ENCODE measurements at places on chromosomes 13 and 19.

DNA sequence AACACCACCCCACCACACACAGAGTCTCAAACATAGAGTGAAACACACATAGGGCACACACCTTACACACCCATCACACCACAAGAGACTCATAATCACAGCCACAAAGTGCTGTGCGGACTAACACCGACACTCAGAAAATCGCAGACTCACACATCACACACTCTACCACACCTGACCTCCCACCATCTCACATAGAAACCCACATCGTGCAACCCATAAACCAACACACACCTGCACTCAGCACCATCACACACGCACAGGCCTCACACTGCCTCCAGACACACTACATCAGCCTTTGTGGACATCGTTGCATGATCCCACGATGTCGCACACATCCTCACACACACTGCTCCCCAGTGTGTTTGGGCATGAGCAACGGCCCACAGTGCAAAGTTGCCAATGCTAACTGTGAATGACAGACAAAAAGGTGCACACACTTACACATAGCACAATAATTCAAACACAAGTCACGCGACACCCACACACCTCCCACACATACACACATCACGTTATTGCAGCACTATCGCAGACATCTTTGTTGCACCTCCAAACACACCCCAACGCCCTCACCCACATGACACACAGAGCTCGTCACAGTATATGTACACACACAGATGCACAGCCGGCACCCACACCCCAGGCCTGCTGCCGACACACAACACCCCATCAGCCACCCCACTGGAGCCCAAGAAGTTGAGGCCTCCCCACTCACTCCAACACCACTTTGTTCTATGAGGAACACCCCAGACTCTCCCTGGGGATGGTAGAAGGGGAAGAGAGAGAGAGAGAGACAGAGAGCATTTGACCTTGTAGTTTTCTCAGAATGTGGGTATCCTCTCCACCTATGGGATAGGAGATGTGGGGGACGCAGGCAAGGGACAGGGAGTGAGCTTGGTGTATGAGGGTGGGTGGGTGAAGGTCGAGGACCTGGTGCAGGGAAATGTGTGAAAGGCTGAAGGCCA is 1.2 kb upstream of the ATP1A3 start:
- no peak for DNase-seq
- no peak overlapping the region for H3K4me3 ChIP-seq
- peaks cover 2% of the 10 kb centered on the region for H3K36me3 ChIP-seq
- peaks cover 11% of the 10 kb centered on the region for H3K4me1 ChIP-seq

DNA sequence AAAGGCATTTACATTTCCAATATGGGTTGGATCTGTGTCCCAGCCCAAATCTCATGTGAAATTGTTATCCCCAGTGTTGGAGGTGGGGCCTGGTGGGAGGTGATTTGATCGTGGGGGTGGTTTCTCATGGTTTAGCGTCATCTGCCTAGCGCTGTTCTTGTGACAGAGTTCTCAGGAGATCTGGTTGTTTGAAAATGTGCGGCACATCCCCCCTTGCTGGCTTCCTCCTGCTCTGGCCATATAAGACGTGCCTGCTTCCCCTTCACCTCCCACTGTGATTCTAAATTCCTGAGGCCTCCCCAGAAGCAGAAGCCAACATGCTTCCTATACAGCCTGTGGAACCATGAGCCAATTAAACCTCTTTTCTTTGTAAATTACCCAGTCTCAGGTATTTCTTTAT is 126.2 kb upstream of the FNDC3A start:
- no peak for DNase-seq
- H3K27me3 ChIP-seq = no peaks in the 10 kb centered on the region
- H3K27ac ChIP-seq = no peak overlapping the region
- H3K4me1 ChIP-seq = no peaks in the 10 kb centered on the region

DNA sequence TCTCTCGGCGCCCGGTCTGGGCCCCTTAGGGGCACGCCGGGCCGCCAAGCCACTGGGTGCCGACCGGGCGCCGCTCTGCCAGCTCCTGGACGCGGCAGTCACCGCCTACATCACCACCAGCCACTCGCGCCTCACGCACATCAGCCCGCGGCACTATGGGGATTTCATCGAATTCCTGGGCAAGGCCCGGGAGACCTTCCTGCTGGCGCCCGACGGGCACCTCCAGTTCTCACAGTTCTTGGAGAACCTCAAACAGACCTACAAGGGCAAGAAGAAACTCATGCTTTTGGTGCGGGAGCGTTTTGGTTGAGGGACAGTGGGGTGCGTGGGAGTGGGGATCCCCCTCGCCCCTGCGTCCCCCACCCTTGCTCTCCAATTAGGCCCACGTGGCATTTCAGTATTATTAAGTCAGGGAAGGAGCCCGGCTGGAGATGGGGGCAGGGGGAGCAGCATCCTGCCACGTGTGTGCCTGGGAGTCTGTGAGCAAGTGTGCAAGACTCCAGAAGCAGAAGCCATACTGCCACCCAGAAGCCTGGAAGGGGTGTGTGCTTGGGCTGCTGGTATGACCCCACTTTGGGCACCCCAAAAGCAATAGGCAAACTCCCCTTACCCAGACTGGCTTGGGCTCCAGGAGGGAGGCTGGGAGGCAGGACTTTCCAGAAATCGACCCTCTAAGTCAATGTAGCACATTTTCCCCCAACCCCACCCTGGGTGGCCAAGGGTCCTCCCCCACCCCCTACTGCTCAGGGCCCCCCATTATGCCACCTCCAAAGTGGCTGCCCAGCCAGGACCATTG is 35.7 kb downstream of the ZSWIM4 start:
- H3K36me3 ChIP-seq = peaks cover 2% of the 10 kb centered on the region
- H3K27me3 ChIP-seq = no peaks in the 10 kb centered on the region
- H3K4me3 ChIP-seq = no peak overlapping the region
- no peak overlapping the region for H3K27ac ChIP-seq
- H3K4me1 ChIP-seq = no peaks in the 10 kb centered on the region

- no peak overlapping the region for H3K27ac ChIP-seq
- peaks cover 72% of the 10 kb centered on the region for H3K36me3 ChIP-seq
- DNase-seq = no peak
- H3K4me1 ChIP-seq = no peaks in the 10 kb centered on the region
- H3K27me3 ChIP-seq = no peaks in the 10 kb centered on the region
- H3K4me3 ChIP-seq = no peak overlapping the region
These were observed 68.0 kb downstream of the SLC7A1 start for GRCh38 chr13:29527511-29527910.

DNA sequence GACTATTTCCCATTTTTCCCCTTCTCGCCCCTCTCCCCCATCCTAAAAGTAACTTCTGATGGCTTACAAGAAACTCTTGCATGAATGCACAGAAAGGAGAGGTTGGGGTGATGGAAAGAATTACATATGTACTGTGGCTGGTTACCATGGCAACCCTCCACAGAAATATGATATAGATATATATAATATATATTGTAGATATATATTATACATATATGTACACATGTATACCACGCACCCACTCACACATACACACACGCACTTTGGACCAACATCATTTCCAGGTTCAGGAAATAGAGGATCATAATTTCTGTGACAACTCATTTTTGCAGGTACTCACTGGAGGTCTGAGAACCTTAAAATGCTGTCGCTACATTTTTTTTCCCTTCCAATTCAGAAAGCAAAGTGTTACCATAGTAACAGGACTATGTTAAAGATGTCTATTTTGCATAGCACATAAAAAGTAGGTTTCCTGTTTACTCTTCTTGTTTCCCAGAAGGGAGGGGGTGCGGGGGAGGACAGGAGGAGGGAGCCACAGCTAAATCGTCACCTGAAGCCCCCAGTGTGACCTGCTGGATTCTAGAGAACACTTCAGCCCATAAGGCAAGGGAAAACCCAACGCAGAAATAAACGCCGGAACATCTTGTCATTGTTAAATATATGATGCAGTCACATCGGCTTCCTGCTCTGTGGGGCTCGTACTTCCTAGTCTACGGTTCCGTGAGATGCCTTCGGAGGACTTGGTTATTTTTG is 44.7 kb downstream of the EFNB2 start:
- no peak overlapping the region for H3K27ac ChIP-seq
- H3K4me3 ChIP-seq = peak overlapping the region; percentile 2
- H3K27me3 ChIP-seq = no peaks in the 10 kb centered on the region

DNA sequence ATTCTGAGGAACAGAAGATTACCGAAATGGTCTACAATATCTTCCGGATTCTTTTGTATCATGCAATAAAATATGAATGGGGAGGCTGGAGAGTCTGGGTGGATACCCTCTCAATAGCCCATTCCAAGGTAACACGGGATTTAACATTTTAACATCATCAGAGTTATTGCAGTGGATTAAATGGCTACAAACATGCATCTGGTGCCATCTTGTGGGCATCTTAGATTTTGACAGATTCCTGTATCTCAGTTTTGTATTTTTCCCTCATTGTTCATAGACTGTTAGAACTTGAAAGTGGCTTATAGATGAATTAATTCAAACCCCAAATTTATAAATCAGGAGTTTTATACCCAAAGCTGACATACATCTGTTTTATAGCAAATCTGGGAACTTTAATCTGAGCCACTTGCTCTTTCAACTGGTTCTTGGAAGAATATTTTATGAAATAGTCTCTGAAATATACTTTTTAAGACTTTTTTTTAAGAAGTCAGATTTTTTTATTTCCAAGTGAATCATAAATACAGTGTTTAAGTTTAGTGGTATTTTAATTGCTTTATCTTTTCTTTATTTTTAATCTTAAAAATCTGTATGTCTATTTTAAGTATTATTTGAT is 215.2 kb downstream of the NBEA start:
- H3K27ac ChIP-seq = no peak overlapping the region
- no peak overlapping the region for H3K4me3 ChIP-seq
- peak; percentile 61 for DNase-seq
- no peaks in the 10 kb centered on the region for H3K36me3 ChIP-seq

- no peaks in the 10 kb centered on the region for H3K27me3 ChIP-seq
- H3K27ac ChIP-seq = no peak overlapping the region
- no peaks in the 10 kb centered on the region for H3K4me1 ChIP-seq
- H3K4me3 ChIP-seq = no peak overlapping the region
- DNase-seq = no peak
These were observed 114.4 kb downstream of the ZAR1L start for GRCh38 chr13:32200741-32201140.

DNA sequence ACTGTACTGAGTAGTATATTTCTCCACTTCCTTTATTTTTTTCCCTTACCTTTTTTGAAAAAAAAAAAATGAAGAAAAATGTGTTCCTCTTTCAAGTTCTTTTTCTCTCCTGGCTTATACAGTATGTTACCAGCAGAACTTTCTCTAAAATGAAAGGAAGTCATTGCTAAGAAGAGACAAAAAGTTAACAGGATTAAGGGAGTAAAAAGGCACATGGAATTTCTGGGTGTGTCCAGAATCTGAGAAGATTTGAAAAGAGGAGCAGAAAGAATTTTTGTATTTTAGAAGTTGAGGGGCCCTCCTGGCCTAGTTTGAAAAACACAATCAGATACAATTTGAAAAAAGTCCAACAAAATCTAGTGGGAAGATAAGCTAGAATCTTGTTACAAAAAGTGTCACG is 21.0 kb upstream of the TRIM13 start:
- no peak for DNase-seq
- H3K4me1 ChIP-seq = no peaks in the 10 kb centered on the region
- no peak overlapping the region for H3K27ac ChIP-seq
- no peaks in the 10 kb centered on the region for H3K27me3 ChIP-seq
- no peak overlapping the region for H3K4me3 ChIP-seq

DNA sequence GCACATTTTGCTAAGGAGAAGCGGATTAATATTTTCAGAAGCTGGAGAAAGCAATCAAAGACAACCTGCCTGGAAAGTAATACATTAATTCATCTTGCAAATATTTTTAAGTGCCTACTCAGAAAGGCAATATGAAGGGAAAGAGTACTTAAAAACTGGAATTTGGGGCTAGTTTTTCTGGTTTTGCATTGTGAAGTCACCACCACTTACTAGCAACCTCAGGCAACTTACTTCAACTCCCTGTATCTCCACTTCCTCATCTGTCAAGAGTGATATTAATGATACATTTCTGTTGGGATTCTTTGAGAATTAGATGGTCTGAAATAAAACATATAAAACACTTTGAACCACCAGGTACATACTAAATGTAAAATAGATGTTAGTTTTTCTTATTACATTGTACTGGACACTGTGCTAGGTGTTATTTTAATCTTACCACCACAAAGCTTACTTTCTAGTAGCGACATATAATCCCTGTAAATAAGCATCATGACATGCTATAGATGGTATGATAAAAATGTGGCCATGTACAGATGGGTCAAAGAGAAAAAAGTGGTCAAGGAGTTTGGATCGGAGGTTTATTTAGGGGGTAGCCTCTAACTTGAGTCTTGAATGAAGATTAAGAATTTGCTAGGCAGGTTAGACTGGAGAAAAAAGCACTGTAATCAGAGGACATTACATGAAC is 101.2 kb downstream of the SPRY2 start:
- no peaks in the 10 kb centered on the region for H3K27me3 ChIP-seq
- no peak for DNase-seq
- H3K4me1 ChIP-seq = peaks cover 11% of the 10 kb centered on the region
- H3K36me3 ChIP-seq = no peaks in the 10 kb centered on the region
- H3K27ac ChIP-seq = no peak overlapping the region
